Nephron progenitor cell (in vitro differentiated cells): ENCODE measurements at places on chromosomes 6 and 20.
A peak's percentile ranks its signal among the peaks of the same experiment; 100 is the strongest.

- peak; percentile 16 for DNase-seq
Observed at GRCh38 chr6:25449774-25450173, 170.6 kb downstream of the CARMIL1 start.

- no peak for DNase-seq
Observed at GRCh38 chr6:34955442-34955841, 66.4 kb downstream of the ANKS1A start.

DNA sequence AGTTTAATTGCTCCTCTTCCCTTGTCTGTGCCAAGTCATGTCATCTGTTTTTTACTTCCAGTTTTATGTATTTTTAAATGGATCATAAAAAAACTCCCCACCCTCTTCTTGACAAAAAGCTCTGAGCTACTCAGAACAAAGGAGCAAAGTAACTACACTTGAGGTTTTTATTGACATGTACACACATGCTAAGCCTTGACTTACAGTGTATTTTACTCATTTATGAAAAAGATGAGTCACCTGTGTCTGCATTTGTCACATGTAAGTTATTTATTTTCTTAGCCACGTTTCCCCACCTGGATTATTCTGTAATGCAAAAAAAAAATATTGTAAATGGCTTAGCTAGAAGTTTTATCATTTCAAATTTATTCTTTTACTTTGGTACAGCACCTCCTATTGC, 628.8 kb upstream of the SLC35B3 start:
- no peak for DNase-seq

GRCh38 chr6:154440422-154441043, 70.0 kb downstream of the CNKSR3 start:
- DNase-seq: no peak

GRCh38 chr6:3440911-3441310, 15.9 kb downstream of the SLC22A23 start:
- DNase-seq: no peak

GRCh38 chr6:68941345-68941744, 306.3 kb downstream of the ADGRB3 start:
- DNase-seq: no peak

DNA sequence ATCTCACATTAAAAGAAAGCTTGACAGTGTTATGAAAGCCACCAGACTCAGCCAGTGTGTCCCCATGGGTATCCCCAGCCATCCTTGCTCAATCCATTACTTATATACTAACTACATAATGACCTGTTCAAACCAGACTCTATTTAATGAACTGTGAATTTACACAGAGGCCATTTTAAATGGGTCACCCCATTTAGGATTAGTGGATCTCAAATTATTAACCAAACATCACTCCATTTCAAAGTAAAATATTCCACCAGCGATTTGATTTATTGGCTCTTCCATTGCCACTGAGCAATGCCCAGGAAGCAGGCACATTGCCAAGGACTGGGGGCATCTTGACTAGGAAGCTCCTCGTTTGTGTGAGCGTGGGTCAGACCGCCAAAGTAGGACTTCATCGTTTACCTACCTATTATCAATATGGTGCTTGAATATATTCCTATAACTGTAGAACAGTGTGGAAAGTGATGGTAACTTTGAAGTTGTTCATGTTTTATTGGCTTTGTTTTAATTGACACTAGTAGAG, 15.5 kb upstream of the NPEPL1 start:
- no peak for DNase-seq

DNA sequence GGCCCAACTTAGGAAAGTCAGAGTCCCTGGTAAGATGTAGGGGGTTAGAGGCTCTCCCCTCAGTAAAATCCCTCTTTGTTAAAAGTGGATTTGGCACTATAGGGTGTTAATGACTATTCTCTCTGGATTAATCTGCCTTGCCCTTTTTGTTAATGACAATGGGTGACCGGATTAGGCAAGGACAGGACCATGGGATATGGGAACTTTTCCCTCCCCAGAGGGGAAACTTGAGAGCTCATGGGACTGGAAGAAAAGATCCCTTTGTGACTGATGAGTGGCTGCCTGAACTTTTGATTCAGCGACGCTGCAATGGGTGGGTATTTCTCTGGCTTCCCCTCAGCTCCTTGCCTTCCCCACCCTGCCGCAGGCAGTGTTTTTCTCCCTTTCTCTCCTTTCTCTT, 12.2 kb upstream of the TAAR9 start:
- DNase-seq: no peak

DNA sequence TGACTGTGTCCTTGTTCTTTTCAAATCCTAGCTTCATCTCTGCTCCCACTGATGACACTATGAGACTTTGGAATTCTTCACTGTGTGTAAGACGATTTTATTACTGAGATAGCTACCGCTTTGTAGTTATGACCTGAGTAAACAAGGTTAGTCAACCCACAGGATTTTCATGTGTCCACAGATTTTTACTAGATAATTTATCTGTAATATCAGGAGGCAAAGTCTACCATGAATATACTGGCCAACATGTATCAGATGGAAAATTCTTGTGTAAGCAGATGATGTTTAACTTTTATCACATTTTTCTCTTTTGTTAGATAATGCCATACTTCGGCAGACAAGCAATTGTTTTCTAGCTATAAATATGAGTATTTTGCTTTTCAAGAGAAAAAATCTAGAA, 119.8 kb downstream of the SGK1 start:
- DNase-seq: no peak

DNA sequence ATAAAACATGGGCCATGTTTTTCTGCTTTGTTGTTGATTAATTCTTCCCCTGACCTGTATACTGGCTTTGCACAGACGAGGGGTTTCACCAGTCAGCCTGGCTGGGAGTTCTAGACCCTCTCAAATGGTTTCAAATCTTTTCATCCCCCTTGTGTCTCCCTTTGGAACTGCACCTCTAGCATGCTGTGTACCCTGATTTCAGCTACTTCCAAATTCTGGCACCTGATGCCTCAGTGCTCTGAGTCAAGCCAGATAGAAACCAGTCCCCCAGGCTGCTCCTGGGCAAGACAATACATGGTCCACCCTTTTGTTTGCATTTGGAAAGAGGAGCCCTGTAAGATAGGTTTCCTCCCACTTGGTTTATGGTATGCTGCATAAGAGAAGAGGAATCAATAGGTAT, 290.2 kb downstream of the BTBD3 start:
- peak; percentile 41 for DNase-seq

- no peak for DNase-seq
Observed at GRCh38 chr6:169513478-169514193, 188.2 kb downstream of the WDR27 start.

DNA sequence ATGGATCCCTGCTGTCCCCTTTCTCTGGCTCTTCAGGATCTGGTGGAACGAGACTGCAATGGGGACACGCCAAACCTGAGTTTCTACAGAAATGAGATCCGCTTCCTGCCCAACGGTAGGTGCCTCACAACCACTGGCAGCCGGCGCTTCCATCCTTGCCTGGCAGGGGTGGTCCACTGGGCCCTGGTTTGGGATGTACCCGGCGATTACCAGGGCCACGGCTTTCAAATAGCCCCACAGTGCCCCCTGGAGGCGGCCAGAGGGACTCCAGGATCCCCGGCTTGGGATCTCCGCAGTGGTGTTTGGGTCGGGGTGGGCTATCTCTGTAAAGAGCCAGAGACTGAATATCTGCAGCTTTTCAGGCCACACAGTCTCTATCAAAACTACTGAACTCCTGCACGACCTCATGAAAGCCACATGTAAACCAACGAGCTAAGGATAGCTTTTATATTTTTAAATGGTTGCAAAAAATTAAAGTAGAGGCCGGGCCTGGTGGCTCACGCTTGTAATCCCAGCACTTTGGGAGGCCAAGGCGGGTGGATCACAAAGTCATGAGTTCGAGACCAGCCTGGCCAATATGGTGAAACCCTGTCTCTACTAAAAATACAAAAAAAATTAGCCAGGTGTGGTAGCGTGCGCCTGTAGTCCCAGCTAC, 3.7 kb downstream of the OGFR start:
- peak; percentile 89 for DNase-seq

- no peak for DNase-seq
Observed at GRCh38 chr6:139262519-139263300, 29.1 kb downstream of the TXLNB start.

GRCh38 chr6:12968839-12969558, 252.4 kb downstream of the PHACTR1 start:
- DNase-seq: no peak

- DNase-seq: peak; percentile 93
Observed at GRCh38 chr6:4776131-4776492, at the start of gene CDYL. Gene CDYL, plus strand, starts transcription at chr6:4776404. Its CDS starts 380 bp downstream, at chr6:4776784.

DNA sequence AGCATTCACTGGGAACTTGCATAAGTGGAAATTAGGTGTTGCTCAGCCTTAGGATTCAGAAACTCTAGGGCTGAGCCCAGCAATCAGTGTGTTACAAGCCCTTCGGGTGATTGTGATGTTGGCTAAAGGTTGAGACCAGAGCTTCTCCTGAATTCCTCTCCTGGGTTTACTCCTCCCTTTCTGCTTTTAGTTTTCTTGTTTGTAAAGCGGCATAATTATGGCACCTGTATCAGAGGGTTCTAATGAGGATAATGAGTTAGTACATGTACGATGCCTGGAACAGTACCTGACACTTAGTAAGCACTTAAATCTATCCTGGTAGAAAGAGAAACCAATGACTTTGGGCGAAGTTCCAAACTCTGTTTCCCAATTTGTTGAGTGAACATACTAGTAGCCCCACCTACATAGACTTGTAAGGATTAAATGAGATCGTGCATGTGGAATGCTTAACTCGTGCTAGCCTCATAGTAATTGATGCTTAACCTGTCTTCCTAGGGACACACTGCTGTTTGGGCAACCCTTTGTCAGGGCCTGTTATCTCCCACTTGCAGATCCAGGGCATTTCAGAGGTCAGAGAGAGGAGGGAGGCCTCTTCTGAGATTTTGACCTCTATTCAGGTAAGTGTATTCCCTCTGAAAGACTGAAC, 932 bp upstream of the EZR start:
- DNase-seq: no peak

DNA sequence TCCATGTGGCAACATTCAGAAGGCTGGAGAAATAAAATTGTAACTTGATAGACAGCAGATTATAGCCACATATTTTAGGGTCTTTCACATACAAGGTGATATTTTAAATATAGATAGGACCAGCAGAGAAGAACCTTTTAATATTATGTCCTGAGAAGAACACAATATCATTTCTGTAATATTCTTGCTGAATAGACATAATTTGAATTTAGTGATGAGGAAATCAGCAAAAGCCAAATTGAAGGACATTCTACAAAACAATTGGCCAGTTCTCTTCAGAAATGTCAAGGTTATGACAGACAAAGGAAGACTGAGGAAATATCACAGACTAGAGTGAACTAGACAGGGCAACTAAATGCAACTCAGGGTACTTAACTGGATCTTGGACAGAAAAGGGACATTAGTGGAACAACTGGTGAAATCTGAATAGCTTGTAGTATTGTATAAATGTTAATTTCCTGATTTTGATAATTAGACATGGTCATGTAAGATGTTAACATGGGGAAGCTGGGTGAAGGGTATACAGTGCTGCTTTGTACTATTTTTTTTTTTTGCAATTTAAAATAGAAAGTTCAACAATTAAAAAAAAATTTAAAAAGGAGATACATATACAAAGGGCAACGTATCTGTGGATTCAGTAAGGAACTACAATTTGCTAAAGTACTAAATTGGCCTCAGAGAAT, 134.5 kb upstream of the SIM1 start:
- no peak for DNase-seq

GRCh38 chr6:4208158-4208557, 72.8 kb upstream of the ECI2 start:
- no peak for DNase-seq

DNA sequence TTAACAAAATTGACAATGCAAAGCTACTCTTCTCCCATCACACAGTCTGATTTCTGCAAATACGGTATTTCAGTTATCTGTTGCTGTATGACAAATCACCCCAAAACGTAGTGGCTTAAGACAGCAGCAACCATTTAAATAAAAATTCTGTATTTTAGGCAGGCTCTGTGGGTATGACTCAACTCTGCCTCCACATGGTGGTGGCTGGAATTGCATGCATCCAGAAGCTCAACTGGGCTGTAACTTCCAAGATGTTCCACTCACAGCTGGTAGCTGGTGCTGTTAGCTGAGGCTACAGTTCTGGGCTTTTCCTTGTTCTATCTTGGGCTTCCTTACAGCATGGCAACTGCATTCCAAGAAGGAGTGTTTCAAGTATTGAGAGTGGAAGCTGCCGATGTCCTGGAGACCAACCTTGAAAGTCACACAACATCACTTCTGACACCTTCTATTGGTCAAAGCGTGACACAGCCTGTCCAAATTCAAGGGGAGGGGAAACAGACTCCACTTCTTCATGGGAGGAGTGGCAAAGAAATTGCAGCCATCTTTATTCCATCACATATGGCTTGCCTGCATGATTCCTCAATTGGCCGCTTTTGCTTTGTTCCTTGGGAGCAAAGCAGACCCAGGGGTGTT, 39.7 kb upstream of the TULP1 start:
- DNase-seq: peak; percentile 34

DNA sequence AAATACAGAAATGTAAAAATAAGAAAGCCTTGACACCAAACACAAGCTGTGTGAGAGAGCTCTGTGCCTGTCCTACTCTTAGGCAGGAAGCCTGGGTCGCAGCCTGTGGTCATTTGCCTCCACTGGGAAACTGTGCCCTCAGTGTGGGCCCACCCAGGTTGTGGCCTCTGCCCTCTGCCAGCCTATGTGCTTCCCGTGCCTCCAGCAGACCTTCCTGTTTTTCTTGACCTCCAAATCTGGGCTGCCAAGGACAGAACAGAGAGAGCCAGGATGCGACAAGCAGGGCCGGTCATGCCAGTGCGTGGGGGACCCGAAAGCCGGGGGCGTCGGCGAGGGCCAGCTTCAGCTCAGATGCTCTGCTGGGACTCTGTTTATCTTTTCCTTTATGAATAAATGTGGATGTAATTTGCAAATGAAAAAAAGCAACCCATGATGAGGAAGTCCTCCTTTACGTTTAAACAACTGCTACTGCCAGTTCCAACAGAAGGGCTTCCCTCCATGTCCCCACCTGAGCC, 189.2 kb upstream of the EXOC2 start:
- DNase-seq: no peak

GRCh38 chr20:53898556-53898931, 171.8 kb downstream of the BCAS1 start:
- DNase-seq: no peak

DNA sequence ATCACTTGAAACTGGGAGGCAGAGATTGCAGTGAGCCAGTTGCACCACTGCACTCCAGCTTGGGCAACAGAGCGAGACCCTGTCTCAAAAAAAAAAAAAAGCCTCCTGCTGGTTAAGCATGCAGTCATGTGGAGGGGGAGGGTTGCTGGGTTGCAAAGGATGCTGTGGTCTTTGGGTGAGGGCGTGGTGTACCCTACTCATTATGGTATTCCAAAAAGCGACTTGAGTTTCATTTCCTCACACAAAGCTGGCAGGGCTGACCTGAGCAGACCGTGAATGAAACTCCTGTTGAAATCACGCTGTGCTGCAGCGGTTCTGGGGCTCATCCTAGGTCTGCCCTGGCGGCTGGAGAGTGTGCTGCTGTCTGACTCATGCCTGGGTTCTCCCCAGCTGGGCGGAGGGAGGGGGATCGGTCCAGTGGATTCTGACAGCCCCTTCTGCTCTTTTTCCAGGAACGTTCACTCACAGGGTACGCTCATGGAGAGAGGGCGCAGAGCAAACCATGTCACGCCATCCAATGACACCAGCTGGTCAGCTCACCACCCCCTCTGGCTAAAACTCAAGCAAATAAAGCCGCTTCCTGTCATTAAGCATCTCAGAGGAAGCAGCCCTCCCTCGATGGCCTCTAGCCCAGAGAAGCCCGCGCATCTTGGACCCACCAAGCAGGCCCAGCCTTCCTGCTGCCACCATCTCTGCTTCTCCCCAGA, 166.2 kb downstream of the SCML4 start:
- no peak for DNase-seq

- DNase-seq: no peak
Observed at GRCh38 chr6:112773187-112773586, 426.1 kb downstream of the RFPL4B start.

GRCh38 chr6:42962502-42963178, 2.1 kb downstream of the GNMT start:
- DNase-seq: no peak
